ENCODE measurements at places on chromosomes 16 and 17.

- no peak for DNase-seq
These were observed 77.8 kb upstream of the HS3ST4 start for GRCh38 chr16:25613931-25614330.

- no peak for DNase-seq
These were observed 111.4 kb downstream of the PRKCA start for GRCh38 chr17:66413559-66414520.

DNA sequence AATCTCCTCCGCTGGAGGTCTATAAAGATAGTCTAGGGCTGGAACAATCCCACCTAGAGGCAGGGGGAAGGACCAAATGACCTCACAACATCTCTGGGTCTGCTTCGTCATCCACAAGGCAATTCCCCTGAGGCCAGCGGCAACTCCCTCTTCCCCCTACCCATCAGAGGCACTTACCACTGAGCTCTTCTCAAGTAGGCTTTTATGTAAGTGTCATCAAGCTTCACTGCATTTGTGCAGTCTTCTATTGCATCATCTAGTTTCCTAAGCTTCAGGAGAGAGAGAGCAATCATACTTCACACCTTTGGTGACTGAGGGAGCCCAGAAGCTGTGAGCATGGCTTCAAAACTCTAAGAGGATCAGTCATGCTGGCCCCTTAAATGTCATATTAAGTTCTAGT, 21.0 kb downstream of the CNP start:
- no peak for DNase-seq

- DNase-seq: no peak
These were observed 334.1 kb upstream of the XYLT1 start for GRCh38 chr16:17804857-17805256.

DNA sequence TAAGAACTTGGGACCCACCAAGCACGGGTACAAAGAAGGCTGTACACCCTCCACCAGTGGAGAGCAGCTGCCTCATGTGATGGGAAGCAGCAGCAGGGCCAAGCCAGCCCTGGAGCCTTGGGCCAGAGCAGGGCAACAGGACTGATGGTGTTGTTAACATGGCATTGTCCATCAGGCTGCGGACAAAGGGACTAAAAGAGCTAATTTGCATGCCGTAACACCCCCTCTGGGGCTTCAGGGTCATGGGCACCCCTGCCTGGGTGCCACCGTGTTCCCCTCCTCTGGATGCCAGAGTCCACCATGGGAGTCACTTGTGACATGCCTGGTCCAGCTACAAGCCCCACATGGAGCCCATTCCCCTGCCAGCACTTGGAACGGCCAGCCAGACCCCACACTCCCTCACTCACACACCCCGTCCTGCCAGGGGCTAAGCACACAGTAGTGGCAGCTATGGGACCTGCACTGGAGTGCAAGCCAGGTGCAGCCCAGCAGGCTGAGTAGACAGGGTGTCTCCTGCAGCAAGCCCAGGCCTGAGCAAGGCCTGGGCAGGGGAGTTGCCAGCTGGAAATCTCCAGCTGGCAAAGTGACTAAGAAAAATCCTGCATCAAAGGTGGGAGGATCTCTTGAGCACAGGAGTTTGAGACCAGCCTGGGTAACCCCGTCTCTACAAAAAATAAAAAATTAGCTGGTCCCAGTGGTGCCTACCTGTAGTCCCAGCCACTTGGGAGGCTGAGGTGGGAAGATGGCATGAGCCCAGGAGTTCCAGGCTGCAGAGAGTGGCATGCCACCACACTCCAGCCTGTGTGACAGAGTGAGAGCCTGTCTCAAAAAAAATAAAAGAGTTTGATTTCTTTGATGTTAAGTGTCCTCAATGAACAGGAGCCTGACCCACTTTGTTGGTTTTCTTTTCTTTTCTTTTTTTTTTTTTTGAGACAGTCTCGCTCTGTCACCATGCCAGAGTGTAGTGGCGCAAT, 33.7 kb downstream of the NOL11 start:
- DNase-seq: no peak

Data from CD4-positive, alpha-beta T cell treated with Interleukin-1 beta for 1 hour (primary cell).